ENCODE measurements at places on chromosomes 11 and 22.

GRCh38 chr11:34819740-34820482 is 96.3 kb downstream of the APIP start:
- DNase-seq, result no peak

- no peak for DNase-seq
These were observed 12.1 kb downstream of the MACROD1 start for GRCh38 chr11:64153812-64154211.

DNA sequence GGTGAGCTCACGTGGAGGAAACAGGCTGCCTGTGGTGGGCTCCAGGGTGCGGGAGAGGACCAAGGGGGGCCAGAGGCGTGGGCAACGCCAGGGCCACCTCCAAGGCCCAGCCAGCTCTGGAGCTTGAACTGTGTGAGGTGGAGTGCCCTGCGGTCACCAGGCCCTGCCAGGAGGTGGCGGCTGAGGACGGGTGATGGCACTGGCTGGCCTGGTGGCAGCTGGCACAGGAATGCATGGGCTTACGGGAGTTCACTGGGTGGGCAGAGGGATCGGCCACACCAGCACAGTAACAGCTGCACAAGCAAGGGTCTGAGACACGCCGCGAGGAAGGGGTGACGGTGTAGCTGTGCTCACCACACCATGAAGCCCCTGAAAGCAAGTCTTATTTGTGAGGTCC is 15.8 kb downstream of the TOLLIP start:
- no peak for DNase-seq

- DNase-seq, result no peak
These were observed 106.8 kb downstream of the CCDC83 start for GRCh38 chr11:85961930-85962363.

DNA sequence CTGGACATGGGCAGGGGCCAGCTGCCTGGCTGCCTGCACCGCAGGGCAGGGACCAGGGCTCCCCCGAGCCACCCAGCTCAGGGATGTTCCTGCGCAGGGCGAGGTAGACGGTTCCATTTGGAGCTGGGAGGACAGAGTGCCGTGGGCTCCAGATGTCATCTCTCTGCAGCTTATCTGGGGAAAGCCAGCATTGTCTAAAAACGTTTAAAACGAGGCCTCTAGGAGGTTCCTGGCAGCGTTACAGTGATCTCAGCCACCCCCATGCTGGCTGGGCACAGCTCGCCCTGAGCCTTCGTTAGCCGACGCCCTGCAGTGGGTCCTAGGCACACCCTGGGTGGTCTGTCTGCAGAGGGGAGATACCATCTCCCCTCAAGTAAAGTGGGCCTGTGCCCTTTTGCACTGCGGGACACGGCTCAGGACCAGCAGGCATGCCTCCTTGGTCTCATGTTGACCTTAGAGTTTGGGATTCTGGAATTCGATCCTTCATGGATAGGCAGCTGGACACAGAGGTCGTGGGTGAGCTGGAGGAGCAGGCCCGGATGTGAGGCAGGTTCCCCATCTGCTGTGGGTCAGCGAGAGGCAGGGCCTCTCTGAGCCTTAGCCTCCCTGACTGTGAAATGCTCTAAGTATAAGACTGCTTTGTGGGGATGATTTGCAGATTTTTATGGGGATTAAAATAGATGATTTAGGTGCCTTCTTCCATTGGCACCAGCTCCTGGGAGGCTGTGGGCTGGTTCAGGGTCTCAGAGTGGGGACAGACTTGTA is 14.1 kb downstream of the SYNGR1 start:
- no peak for DNase-seq

DNA sequence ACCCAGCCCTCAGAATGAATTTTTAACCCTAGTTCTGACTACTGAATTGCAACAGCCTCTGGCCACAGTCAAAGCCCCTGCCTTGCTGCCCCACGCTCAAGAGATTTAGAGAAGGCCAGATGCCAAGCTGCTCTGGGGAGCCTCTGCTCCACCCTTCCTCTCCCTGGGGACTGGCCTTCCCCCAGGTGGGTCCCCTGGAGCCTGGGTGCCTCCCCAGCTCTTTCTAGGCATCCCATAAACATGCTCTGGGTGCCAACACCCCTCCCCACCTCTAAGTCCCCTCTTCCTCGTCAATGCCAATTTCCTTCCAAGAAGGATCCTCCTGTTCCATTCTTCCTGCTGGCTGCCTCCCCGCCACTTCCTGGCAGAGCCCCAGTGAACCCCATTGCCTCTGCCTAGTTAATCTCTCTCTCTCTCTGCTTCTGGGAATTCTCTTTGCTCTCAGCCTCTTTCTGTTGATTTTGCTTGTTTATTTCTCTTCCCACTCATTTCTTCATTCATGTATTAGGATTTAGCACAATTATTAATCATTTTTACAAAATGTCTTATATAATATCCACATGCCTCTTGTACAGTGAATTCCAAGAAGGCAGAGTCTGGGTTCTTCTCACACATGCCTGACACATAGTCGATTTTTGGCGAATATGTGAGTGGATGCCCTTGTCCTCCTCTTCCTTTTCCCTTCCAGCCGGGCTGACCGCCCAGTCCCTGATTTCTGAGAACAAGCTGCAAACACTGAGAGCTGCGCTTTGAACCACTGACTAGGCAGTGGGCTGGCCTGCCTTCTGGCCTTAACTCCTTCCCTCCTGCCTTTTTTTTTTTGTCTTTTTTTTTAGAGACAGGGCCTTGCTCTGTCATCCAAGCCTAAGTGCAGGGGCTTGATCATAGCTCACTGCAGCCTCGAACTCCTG is 17.5 kb downstream of the UQCR10 start:
- DNase-seq, result no peak

GRCh38 chr22:44686873-44687600 is 15.0 kb upstream of the PRR5 start:
- no peak for DNase-seq

DNA sequence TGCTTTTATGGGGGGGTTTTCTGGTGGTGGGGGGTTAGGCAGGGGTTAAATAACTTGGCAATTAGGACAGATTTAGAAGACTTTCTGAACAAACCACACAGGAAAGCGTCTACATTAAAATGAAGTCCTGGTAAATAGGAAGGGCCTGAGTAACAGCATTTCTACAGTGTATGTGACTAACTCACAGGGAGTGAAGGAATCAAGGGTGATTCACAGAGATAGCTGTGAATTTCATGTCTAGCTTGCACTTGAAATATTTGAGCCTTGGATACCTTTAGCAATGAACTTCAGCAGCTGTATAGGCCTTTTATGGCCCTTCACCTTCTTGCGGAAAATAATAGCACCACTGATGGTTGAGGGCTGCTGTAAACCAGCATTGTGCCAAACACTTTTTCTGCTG is 26.1 kb upstream of the LDHA start:
- no peak for DNase-seq

GRCh38 chr22:35587447-35587870 is 29.7 kb downstream of the MB start:
- DNase-seq, result no peak

Measured in NCI-H2081 (cell line).